Nephron progenitor cell (in vitro differentiated cells): ENCODE measurements at places on chromosomes 5 and 9.

DNA sequence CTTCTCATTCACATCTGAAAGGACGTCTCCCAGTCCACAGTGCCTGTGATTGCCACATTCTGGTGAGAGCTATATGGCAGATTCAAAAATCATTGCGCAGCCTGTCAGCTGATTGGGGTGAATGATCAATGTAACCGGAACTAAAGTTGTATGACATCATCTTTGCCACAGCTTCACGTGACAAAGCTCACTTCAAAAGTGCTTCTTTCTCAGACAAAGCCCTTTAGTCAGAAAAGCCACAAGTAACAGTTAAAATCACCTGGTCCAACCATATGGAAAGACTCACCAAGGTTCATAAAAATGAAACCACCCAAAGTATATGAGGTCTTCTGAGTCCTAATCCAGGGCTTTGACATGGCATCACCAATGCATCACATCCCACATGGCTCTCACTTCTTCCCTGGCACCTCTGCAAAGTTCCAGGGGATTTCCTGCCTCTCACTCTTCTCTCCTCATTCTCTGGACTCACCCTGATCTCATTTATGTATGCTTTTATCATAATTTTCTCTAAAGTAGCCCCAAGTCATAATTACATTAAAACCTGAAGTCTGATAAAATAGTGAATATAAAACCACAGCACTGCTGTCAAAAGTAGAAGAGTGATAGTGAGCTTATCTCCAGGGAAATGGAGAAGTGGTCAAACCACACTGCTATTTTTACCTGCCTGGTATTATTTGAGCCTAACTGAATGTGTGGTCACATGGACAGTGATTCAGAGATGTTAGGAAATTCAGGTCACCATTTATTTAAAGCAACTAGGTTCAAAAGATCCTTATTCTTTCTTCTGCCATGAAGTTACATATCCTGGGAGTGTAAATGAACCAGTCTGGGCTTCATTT, 193.1 kb upstream of the PTGER4 start:
- DNase-seq: no peak

DNA sequence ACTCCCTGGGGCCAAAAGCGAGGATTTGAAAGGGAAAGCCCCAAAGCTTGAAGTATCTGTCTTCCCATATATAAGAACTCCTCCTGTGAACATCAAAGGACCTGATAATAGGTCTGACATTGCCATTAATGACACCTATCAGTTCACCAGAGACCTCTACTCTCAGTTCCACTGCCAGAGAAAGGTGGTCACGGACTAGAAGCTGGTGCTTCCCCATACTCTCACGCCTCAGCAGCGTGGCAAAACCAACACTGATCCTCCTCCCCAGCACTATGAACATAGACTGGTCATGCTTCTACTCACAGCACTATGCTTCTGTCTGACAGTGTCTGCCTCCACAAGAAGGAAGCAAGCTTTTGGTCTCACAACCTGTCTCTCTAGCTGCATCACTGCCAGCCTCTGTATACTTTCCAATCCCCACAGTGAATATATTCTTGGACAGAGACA, 37.9 kb downstream of the NRG2 start:
- DNase-seq: no peak

GRCh38 chr5:113817683-113818082, 304.2 kb downstream of the YTHDC2 start:
- DNase-seq: no peak

DNA sequence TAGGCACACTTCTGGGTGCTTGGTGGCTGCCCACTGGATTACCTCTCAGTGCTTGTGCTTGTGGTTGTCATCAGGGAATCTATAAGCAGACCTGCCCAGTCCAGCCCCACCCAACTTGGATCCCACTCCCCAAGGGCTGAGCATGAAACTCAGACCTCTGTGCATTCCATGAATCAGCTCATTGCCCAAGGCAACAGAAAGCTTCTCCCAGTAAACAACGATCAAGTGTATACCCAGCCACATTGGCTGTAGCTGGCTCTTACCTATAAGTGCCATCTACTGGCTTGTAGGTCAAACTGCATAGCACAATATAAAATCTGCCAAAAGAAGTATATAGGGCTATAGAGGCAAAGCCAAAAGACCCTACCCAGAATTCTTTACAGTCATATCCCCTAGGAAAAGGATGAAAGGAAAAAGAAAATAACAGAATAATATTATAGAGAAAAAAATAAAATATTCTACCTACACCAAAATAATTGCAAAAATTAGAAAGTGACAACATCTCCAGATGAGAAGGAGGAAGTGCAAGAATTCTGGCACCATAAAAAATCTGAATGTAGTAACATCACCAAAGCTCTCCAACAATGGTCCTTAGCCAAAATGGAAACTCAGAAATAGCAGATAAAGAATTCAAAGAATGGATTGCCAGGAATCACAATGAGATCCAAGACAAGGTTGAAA, 321.0 kb upstream of the TRPC7 start:
- DNase-seq: no peak

DNA sequence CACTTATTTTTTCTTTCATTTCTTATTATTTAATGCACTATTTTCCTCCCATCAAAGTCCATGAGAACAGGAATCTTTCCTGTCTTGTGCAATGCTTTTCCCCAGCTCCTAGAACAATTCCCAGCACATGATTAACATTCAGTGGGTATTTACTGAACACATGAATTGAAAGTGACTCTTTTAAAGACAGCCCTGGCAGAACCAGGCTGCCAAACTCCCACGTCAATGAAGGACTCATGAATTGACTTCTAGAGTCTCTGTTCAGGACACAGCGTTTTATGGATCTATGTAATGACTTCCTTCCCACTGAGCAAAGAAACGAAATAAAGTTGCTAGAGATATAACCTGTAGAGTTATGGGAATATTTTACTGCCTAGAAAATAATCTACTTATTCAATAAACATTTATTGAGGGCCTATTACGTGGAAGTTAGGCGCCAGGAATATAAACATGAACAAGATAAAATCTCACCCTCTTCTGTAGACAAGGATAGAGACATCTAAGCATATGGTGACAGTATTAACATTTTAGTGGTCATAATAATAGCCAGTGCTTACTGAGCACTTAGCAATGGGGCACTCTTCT, 485.9 kb upstream of the KLF4 start:
- DNase-seq: no peak

- DNase-seq: no peak
Observed at GRCh38 chr5:163580516-163580915, 75.1 kb downstream of the MAT2B start.

GRCh38 chr5:167626341-167627123, 664.9 kb upstream of the WWC1 start:
- no peak for DNase-seq

DNA sequence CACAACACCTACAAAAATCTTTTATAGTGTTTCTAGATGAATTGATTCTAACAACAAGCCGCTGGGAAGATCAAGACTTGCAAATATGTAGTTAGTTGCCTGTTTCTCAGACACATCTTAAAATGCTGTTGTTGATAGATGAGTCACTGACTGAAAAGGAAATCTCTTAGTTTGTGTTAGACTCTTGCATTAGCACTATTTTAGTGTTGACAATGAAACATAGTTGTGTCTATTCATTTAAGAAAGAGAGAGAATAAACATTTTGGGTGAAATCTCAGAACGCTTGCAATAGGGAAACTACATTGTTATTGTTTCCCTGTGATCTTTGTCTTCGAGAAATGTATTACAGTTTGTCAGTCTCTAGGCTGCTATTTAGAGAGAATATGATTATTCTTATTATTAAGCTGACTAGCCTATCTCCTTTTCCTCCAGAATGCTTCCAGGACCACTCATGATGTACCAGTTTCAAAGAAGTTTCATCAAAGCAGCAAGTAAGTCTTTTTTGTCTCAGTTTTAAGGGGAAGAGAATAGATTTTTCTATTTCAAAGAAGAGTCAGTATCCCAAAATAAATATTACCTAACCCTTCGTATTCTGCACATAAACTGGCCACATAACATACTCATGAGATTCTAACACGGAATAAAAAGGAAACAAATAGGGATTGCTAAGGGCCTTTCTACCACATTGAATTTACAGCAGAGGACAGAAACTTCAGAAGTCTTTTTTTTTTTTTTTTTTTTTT, 285.6 kb downstream of the ARHGAP26 start:
- no peak for DNase-seq

- no peak for DNase-seq
Observed at GRCh38 chr5:95241635-95242034, 43.3 kb downstream of the MCTP1 start.

GRCh38 chr5:137313526-137314175, 185.5 kb downstream of the SPOCK1 start:
- no peak for DNase-seq

DNA sequence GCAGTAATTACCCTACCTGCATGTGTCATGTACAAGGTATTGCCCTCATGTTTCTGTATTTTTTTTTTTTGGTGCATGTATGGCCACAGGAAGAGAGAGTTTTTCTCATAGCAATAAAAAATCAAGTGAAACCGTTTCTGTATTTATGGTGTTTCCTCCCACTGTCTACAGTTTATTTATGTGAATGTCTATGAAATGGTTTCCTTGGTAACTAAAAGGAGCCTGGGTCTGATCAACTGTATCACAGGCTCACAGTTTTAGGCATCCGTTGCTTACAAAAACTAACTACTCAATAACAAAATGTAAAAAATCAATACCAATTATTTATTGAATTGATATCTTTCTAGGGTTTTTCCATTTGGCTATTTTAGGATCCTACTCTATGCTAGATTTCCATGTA, 464.4 kb downstream of the TAF11L14 start:
- DNase-seq: no peak

DNA sequence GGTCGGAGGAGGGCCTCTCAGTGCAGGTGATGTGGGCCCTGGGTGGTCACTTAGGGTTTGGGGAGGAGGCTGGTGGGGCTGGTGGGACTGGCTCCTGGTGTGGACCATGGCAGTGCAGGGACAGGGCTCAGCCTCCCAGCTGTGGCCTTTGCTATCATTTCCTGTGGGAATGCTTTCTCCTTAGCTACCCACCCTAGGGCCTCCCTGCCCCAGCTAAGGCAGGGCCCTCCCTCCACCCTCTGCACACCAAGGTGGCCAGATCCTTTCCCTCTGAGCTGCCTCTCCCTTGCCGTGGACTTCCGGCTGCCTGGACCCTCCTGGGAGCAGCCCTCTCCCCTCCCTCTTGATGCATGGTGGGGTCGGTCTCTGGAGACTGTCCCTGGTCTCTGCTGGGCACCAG, 22.7 kb upstream of the ARSI start:
- no peak for DNase-seq

GRCh38 chr5:172828911-172829431, 5.1 kb upstream of the ERGIC1 start:
- no peak for DNase-seq

GRCh38 chr5:119031011-119031886, 39.6 kb upstream of the DMXL1 start:
- DNase-seq: no peak

DNA sequence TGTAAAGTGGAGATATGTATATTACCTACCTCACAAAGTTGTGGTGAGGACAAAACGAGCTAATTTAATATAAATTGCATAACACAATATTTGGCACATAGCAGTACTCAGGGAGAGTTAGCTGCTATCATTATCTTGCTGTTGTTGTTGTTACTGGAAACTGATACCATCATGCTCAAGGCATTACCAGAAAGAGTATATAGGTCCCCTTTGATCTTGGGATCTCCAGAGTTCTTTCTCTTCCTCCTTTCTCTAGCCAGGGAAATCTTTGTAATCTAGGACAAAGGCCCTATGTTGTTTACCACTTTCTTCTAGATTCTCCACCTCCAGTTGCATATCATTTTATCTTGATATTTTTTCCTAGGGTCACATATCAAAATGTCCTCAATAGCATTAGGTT, 114.8 kb upstream of the RASA1 start:
- DNase-seq: no peak

- DNase-seq: no peak
Observed at GRCh38 chr9:126678989-126679388, 65.3 kb downstream of the LMX1B start.

DNA sequence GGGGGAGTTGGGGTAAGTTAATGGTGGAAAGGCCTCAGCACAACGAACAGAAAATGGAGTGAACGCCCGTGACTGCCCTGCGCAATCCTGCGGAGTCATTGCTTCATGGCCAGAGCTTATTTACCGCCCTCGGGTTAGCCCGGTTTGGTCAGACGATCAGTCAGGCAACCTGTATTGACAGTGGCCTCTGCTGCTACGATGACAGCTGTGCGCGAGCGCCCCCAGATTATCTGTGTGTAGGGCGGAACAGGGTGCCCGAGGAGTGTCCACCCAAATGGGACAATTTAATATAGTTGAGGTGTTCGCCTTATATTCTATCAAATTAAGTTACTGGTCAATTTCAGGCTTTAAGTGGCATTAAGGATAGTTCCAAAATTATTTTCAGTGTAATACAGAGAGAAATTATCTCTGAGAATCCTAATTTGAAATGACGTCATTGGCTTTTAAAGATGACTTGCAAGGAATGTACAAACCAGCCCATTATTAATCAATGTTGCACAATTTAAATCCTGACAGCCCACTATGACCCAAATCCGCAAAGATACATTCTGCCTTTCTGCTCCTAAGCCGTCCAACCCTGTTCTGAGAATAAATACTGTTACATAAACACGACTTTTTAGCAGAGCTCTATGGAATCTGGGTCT, 879 bp upstream of the UBQLN1 start:
- DNase-seq: peak; percentile 57

DNA sequence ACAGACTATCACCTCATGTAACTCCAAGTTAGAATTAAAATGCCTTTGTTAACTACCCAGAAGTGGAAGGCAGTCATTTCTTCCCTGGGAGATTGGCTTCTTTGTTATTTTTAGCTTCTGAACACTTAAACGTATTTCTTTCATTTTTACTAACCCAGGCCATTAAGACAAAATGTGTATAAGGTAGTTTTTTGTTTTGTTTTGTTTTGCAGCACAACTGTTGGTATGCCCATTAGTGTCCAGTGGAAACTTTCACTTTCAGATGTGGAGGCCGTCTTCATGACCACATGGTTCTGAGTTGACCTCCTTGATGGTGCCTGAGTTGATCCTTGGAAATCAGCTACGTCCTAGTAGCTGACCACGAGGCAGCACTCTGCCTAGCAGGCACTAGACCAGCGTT, 264.6 kb upstream of the ZNF608 start:
- no peak for DNase-seq

GRCh38 chr5:142906863-142907671, 136.9 kb downstream of the ARHGAP26 start:
- DNase-seq: no peak

- DNase-seq: no peak
Observed at GRCh38 chr5:114346181-114346580, 15.7 kb upstream of the KCNN2 start.

- no peak for DNase-seq
Observed at GRCh38 chr9:107322643-107323042, 39.6 kb downstream of the RAD23B start.

- no peak for DNase-seq
Observed at GRCh38 chr5:133825631-133826289, 142.7 kb downstream of the C5orf15 start.

GRCh38 chr9:132647355-132647754, 22.4 kb downstream of the DDX31 start:
- DNase-seq: no peak

DNA sequence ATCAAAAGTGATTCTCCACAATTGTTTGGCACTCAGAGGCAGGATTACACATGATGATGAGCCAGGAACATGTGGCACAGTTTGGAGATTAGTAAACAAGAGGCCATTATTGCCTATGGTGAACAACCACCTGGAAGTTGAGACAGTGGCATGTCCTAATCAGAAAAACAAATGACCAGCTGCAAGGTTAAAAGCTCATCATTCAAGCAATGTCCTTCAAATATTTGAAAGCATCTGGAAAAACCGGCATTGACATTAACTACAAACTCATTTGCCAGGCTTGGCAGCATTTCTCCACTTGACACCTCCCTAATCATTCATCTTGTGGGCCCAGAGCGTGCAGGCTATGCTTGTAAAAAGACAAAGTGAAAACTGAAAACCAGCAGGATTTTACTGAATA, 80.6 kb upstream of the MEGF10 start:
- no peak for DNase-seq
